ENCODE measurements at places on chromosomes 6 and 20. TPM values are rescaled to one million over a fixed set of nuclear protein-coding genes. Genes with fewer than 3 reads are reported as not detected.
A peak's percentile ranks its signal among the peaks of the same experiment; 100 is the strongest.

DNA sequence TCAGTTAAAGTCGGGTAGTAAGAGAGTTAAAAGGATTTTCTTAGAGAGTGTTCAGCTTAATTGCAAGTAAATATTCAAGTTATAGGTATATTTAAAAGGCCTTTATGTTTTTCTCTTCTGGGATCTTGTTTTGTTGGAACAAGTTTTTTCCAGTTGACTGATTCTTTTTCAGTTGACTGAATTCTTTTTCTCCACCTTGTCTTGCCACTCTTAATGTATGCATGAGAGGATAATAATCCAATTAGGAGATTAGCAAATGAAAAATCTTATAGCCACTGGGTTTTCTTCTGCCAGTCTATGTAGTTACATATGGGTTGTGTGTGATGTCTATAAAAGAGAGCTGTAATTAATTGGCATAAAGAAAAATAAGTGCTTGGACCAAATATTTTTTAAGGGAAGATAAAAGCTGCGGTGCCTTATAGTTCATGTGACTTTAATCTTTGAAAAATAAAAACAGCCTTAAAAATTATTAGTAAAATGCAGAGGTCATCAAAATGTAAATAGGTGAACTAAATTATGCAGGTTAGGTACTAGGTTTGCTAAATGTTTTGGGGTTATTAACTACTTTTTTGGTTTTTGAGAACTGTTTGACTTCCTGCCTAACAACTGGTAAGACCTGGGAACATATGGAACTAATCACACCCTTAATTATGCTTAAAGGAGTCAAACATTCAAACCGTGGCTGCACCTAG, 367.2 kb downstream of the HTR1B start:
- no peak overlapping the region for H3K27ac ChIP-seq
- peaks cover 12% of the 10 kb centered on the region for H3K4me1 ChIP-seq
- H3K36me3 ChIP-seq: no peaks in the 10 kb centered on the region
- no peaks in the 10 kb centered on the region for H3K27me3 ChIP-seq
- no peak for DNase-seq
- H3K4me3 ChIP-seq: no peak overlapping the region

DNA sequence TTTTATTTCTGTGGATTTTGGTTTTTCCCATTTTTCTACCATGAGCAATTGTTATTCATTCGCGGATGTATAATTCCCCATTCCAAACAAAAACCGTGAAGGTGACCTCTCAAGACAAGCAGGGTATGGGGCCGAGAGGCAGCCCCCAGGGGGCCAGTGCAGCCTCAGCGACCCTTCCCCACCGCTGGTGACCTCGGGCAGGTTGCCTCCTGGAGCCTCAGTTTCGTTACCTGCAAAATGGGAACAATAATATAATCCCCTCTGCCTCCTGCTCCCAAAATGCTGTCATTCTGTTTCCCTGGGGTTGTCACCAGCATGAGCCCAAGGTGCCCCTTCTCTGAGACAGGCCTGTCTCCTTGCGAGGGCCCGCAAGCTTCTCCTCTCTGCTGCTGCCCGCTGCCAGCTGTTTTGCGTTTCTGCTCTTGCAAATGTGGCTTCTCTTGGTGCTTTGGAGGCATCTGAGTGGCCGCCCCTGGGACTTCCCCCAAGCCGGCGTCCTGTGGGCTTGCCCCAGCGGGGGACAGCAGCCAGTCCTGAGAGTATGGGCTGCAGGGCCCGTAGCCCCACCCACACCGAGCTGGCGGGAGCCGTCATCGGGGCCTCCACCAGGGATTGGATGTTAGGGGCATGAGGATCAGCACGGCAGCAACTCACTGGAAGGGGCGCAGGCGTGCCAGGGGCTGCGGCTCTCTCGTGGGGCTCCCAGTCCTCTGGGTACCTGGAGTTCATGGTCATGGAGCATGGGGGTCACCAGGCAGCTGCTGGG, 161.9 kb downstream of the TAF4 start:
- no peaks in the 10 kb centered on the region for H3K36me3 ChIP-seq
- H3K27ac ChIP-seq: no peak overlapping the region
- peaks cover 89% of the 10 kb centered on the region for H3K27me3 ChIP-seq
- no peak for DNase-seq
- no peak overlapping the region for H3K4me3 ChIP-seq

DNA sequence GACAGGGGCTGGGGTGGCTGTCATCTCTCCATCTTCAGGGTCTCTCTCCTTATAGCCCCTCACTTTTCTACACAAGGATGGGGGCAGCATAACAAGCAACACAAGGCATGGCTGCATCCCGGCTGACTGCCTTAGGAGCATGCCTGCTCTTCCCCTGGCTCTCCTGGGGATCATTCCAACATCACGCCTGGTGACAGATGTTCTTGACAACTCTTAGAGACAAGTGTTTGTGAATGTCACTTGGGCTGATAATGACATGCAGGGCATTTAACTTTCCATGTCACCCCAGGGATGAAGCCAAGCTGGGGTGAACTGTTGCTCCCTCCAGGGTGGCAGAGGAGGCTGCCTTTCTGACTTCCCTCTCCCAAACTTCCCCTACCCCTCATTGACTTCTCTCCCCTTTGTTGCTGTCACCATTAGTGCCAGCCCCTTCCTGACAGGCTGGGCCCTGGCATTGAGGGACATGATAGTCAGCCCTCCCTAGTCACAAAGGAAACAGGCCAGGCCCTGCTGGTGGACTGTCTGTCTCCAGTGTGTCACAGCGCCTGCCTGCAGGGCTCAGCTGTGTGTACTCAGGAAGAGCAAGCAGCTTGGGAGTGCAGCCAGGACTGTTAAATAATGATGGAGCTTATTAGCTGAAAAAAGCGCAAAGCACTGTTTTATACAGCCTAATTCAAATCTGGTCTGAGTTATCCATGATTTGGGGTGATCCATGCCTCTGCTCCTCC, 161.8 kb downstream of the LRFN2 start:
- H3K36me3 ChIP-seq: no peaks in the 10 kb centered on the region
- peaks cover 80% of the 10 kb centered on the region for H3K27me3 ChIP-seq
- DNase-seq: peak; percentile 40
- H3K4me3 ChIP-seq: no peak overlapping the region

GRCh38 chr20:47173596-47174216, 182.8 kb downstream of the ZMYND8 start:
- no peaks in the 10 kb centered on the region for H3K36me3 ChIP-seq
- DNase-seq: no peak
- H3K27me3 ChIP-seq: peaks cover 73% of the 10 kb centered on the region
- no peaks in the 10 kb centered on the region for H3K4me1 ChIP-seq
- H3K27ac ChIP-seq: no peak overlapping the region

DNA sequence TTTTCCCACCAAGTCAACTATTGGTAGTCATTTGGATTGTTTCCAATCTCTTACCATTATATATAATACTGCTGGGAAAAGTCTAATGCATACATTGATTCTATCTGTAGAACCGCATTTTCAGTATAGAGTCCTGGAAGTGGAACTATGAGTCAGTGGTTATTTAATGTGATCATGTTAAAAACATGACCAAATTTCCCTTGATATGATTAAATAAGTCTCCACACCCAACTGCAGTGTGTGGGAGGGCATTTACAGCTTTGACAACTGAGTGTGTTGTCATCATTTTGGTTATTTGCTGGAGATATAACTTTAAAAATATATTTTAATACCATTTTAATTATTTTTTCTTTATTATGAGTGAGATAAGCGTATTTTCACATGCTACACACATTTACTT, 1027.6 kb downstream of the EYS start:
- H3K27ac ChIP-seq: no peak overlapping the region
- H3K36me3 ChIP-seq: no peaks in the 10 kb centered on the region
- H3K27me3 ChIP-seq: no peaks in the 10 kb centered on the region

GRCh38 chr6:47105469-47106178, 63.5 kb upstream of the ADGRF1 start:
- no peak for DNase-seq
- H3K4me1 ChIP-seq: no peaks in the 10 kb centered on the region
- no peak overlapping the region for H3K27ac ChIP-seq
- H3K27me3 ChIP-seq: peaks cover 19% of the 10 kb centered on the region
- H3K4me3 ChIP-seq: no peak overlapping the region
- H3K36me3 ChIP-seq: no peaks in the 10 kb centered on the region

- H3K4me1 ChIP-seq: peaks cover 9% of the 10 kb centered on the region
- no peak overlapping the region for H3K27ac ChIP-seq
- no peaks in the 10 kb centered on the region for H3K36me3 ChIP-seq
- H3K27me3 ChIP-seq: peaks cover 11% of the 10 kb centered on the region
- no peak overlapping the region for H3K4me3 ChIP-seq
- DNase-seq: no peak
Measured at GRCh38 chr20:44009679-44009992, 95.0 kb downstream of the TOX2 start.

DNA sequence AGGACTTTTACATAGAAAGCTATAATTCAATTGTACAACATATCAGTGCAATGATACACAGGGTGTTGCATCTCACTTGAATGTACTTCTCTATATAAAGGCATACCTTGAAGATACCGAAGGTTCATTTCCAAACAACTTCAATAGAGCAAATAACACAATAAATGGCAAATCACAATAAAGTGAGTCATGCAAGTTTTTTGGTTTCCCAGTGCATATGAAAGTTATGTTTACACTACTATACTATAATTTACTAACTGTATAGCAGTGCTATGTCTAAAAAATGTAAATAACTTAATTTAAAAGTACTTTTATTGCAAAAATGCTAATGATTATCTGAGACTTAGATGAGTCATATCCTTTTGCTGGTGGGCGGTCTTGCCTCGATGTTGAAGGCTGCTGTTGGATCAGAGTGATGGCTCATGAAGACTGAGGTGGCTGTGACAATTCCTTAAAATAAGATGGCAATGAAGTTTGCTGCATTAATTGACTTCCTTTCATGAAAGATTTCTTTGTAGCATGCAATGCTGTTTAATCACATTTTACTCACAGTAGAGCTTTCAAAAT, 188.8 kb downstream of the TASP1 start:
- DNase-seq: no peak
- H3K4me1 ChIP-seq: peaks cover 4% of the 10 kb centered on the region
- H3K36me3 ChIP-seq: no peaks in the 10 kb centered on the region
- no peak overlapping the region for H3K4me3 ChIP-seq

GRCh38 chr20:50724851-50725723, 6.3 kb upstream of the PARD6B start:
- H3K4me1 ChIP-seq: peaks cover 45% of the 10 kb centered on the region
- H3K27me3 ChIP-seq: no peaks in the 10 kb centered on the region
- peak overlapping the region; percentile 11 for H3K4me3 ChIP-seq

GRCh38 chr20:58286729-58287128, 22.8 kb upstream of the RAB22A start:
- H3K4me3 ChIP-seq: no peak overlapping the region
- no peaks in the 10 kb centered on the region for H3K4me1 ChIP-seq
- DNase-seq: no peak
- H3K27ac ChIP-seq: no peak overlapping the region

GRCh38 chr6:85593438-85594196, at the start of gene SNX14:
Gene SNX14, minus strand, starts transcription at chr6:85593858. Its CDS starts 140 bp downstream, at chr6:85593718.
- no peaks in the 10 kb centered on the region for H3K36me3 ChIP-seq
- H3K4me3 ChIP-seq: peak within 1 kb of the TSS; percentile 93
- no peaks in the 10 kb centered on the region for H3K27me3 ChIP-seq
- peaks cover 53% of the 10 kb centered on the region for H3K4me1 ChIP-seq

GRCh38 chr6:107121964-107122495, 6.7 kb upstream of the BEND3 start:
- no peaks in the 10 kb centered on the region for H3K36me3 ChIP-seq
- peaks cover 7% of the 10 kb centered on the region for H3K27me3 ChIP-seq
- H3K27ac ChIP-seq: no peak overlapping the region
- no peak for DNase-seq

DNA sequence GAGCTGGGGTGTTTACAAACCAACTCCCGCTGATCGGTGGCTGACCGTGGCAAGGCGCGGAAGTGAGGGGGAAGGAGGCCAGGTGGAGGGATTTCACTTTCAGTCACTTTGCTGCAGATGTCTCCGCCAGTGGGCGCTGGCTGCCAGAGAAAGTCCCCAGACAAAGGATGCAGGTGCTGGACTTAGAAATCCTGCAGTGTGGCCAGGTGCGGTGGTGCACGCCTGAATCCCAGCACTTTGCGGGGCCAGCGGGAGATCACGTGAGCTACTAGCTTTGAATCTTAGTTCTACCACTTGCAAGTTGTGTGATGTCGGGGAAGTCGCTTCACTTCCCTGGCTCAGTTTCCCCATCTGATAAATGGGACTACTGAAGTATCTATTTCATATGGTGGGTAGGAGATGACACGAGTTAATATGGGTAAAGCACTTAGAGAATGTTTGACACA, 180.4 kb downstream of the ZNF217 start:
- H3K27ac ChIP-seq: no peak overlapping the region
- H3K4me3 ChIP-seq: no peak overlapping the region
- no peaks in the 10 kb centered on the region for H3K36me3 ChIP-seq

- peak overlapping the region; percentile 73 for H3K27ac ChIP-seq
- H3K4me3 ChIP-seq: no peak overlapping the region
- H3K36me3 ChIP-seq: no peaks in the 10 kb centered on the region
- peaks cover 19% of the 10 kb centered on the region for H3K4me1 ChIP-seq
- H3K27me3 ChIP-seq: no peaks in the 10 kb centered on the region
Measured at GRCh38 chr20:45433976-45434375, 18.0 kb downstream of the PIGT start.

- DNase-seq: no peak
- no peaks in the 10 kb centered on the region for H3K27me3 ChIP-seq
- H3K4me1 ChIP-seq: peaks cover 24% of the 10 kb centered on the region
- no peaks in the 10 kb centered on the region for H3K36me3 ChIP-seq
- peak overlapping the region; percentile 74 for H3K4me3 ChIP-seq
- peak overlapping the region; percentile 100 for H3K27ac ChIP-seq
Measured at GRCh38 chr6:156686301-156686994, 90.7 kb upstream of the ARID1B start.

- H3K27me3 ChIP-seq: no peaks in the 10 kb centered on the region
- H3K4me3 ChIP-seq: no peak overlapping the region
- H3K4me1 ChIP-seq: peaks cover 6% of the 10 kb centered on the region
- H3K36me3 ChIP-seq: no peaks in the 10 kb centered on the region
- DNase-seq: no peak
Measured at GRCh38 chr20:20754714-20755113, 42.3 kb upstream of the RALGAPA2 start.

DNA sequence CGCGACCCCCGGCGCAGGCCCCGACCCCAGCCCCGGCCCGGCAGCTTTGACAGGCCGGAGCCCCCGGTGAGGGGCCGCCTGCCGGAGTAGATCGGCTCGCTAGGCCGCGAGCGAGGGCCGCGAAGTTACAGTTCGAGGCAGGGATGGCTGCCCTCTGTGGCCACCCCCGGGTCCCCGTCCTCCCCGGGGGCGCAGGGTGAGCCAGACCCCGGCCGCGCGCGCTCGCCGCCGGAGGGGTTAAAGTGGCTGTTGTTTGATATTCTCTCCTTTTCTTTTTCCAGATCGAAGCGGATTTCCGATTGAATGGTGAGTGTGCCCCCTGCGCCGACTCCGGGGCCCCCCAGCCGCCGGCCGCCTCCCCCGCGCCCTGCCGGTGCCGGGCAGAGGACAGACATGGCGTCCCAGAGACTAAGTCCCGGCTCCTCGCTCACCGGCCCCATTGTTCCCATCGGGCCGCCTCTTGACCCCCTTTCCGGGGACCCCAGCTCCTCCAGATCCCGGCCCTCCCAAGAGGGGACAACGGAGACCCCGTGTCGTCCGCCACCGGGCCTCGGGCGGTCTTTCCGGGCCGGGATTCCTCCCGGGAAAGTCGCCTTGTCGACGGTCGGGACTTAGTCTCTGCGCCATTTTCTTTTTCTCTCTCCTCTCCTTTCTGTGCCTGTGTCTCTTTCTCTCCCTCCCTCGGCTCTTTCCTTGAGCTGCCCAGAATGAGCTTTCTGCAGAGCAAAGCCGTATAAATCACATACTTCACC, 704 bp downstream of the TOP1 start:
- H3K4me1 ChIP-seq: peaks cover 63% of the 10 kb centered on the region
- no peaks in the 10 kb centered on the region for H3K27me3 ChIP-seq
- H3K36me3 ChIP-seq: no peaks in the 10 kb centered on the region
- DNase-seq: peak; percentile 34

The PKIB gene
- total RNA-seq: 0.30 TPM

The TNNC2 gene
- 0.33 TPM for total RNA-seq

The RIMS1 gene
- 0.93 TPM for total RNA-seq
